Heart left ventricle (tissue), 16 donors: ENCODE measurements at places on chromosomes 7 and 10. TPM values are rescaled to one million over a fixed set of nuclear protein-coding genes. Genes with fewer than 3 reads are reported as not detected.
A peak's percentile ranks its signal among the peaks of the same experiment; 100 is the strongest.

The ADAM12 gene
- 0.32 TPM for total RNA-seq

The EGR2 gene
- total RNA-seq = 1.5 TPM

The ATOH7 gene
- not detected for total RNA-seq

The PIP gene
- total RNA-seq = not detected

The SPDYE18 gene
- total RNA-seq = not detected

The KCNMA1 gene
- 1.7 TPM for total RNA-seq

The ANKRD61 gene
- not detected for total RNA-seq

The HOXA7 gene
- total RNA-seq = not detected

The TMEM273 gene
- total RNA-seq = 15.9 TPM

The MAGI2 gene
- total RNA-seq = 6.7 TPM

The FIGNL1 gene
- total RNA-seq = 5.3 TPM

The RPA3 gene
- total RNA-seq = 19.9 TPM

The AGR2 gene
- total RNA-seq = not detected

DNA sequence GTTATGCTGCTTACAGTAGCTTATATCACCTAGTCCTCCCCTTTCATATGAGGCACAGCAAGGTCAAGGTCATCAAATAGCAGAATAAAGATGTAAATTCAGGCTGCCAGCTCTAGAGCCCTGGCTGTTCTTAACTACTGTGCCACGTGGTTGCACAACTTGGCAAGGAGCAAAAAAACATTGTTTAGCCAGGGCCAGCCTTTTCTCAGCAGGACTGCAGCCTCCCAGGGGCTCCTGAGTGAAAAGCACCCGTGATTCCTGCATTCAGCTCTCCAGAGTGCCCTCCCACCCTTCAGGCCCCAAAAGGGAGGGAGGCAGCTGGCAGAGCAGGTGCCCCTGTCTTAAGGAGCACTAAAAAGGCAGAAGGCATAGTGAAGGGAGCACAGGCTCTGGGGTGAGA lies 31.8 kb upstream of the TM9SF3 start:
- no peak for DNase-seq
- no peak overlapping the region for H3K4me3 ChIP-seq
- H3K27me3 ChIP-seq = no peaks in the 10 kb centered on the region
- no peaks in the 10 kb centered on the region for H3K36me3 ChIP-seq
- peaks cover 16% of the 10 kb centered on the region for H3K4me1 ChIP-seq
- peak overlapping the region; percentile 90 for H3K27ac ChIP-seq

- H3K27me3 ChIP-seq = peaks cover 25% of the 10 kb centered on the region
- peaks cover 5% of the 10 kb centered on the region for H3K4me1 ChIP-seq
Measured at GRCh38 chr10:98028168-98028770, 2.2 kb downstream of the CRTAC1 start.

GRCh38 chr7:95621404-95621803 lies 25.1 kb upstream of the PDK4 start:
- H3K4me1 ChIP-seq = no peaks in the 10 kb centered on the region
- H3K27me3 ChIP-seq = no peaks in the 10 kb centered on the region
- no peak overlapping the region for H3K4me3 ChIP-seq
- H3K36me3 ChIP-seq = no peaks in the 10 kb centered on the region

DNA sequence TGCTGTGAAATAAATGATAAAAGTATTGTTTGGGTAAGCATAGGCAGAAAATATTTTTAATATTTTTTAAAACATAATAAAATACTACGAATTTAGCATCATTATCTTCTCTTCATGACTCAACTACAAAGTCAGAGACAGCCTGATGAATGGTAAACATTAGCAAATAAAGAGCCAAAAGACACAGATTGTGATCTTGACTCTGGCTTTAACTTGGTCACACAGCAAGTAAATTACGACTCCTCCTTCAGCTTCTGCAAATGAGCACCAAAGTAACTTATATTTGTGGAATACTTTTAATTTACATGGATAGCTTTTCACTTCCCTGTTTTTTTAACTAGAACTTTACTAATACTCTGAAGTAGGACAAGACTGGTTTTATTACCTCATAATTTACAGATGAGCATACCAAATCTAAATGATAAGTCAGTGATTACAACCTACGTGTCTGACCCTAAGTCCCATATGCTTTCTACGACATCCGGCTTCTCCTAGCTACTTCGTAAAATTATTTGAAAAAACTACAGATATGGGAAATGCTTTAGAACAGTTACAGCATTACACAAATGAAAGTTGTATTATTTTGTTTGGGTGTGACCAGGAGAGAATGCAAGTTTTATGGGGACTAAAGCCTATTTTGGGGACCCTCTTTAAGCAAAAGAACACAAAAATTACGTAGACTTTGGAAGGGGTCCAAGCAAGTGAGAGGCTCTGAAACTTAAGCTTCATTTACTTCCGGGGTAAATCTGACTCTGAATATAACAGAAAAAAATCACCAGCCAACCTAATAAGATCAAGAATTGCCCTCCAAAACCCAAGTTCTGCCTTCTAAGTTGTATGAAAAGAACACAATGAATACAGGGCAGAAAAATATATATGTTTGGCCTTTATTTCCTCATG lies 133.8 kb downstream of the CPEB3 start:
- peak overlapping the region; percentile 38 for H3K4me3 ChIP-seq
- no peaks in the 10 kb centered on the region for H3K36me3 ChIP-seq
- no peak for DNase-seq

- H3K36me3 ChIP-seq = peaks cover 33% of the 10 kb centered on the region
- H3K4me1 ChIP-seq = peaks cover 49% of the 10 kb centered on the region
- H3K27me3 ChIP-seq = no peaks in the 10 kb centered on the region
- peak; percentile 63 for DNase-seq
Measured at GRCh38 chr10:102815790-102816549, 21.2 kb downstream of the CYP17A1 start.

DNA sequence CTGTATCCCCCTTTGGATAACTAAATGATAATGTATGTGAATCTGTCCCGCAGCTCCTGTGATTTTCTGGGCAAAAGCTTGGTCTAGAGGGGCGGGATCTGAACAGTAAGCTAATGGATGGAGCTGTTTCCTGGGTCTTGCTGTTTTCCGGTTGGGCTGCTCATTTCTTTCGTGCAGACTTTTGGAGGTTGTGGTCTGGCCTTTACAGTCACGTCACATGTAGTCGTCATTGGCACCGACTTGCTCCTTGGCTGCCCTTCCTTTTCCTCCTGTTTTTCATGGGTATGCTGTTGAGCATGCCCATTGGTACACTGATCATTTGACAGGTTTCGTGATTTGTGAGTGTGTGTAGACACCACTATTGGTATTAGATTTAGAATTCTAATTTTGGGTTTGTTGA lies 2.0 kb downstream of the FBH1 start:
- H3K27me3 ChIP-seq = no peaks in the 10 kb centered on the region
- H3K4me3 ChIP-seq = peak overlapping the region; percentile 5
- H3K36me3 ChIP-seq = peaks cover 28% of the 10 kb centered on the region
- H3K27ac ChIP-seq = peak overlapping the region; percentile 92
- no peak for DNase-seq

- H3K27me3 ChIP-seq = no peaks in the 10 kb centered on the region
- H3K4me3 ChIP-seq = no peak overlapping the region
- H3K36me3 ChIP-seq = no peaks in the 10 kb centered on the region
- H3K4me1 ChIP-seq = no peaks in the 10 kb centered on the region
- no peak overlapping the region for H3K27ac ChIP-seq
- DNase-seq = no peak
Measured at GRCh38 chr7:106747804-106748203, 86.8 kb upstream of the CCDC71L start.

- H3K4me1 ChIP-seq = peaks cover 16% of the 10 kb centered on the region
- H3K27me3 ChIP-seq = no peaks in the 10 kb centered on the region
- no peak overlapping the region for H3K4me3 ChIP-seq
- no peaks in the 10 kb centered on the region for H3K36me3 ChIP-seq
- no peak for DNase-seq
Measured at GRCh38 chr10:100183481-100183880, 2.3 kb downstream of the ERLIN1 start.

GRCh38 chr10:110793886-110794285 lies 77.8 kb upstream of the PDCD4 start:
- DNase-seq = no peak
- peaks cover 32% of the 10 kb centered on the region for H3K36me3 ChIP-seq
- peak overlapping the region; percentile 62 for H3K27ac ChIP-seq
- H3K4me3 ChIP-seq = no peak overlapping the region

DNA sequence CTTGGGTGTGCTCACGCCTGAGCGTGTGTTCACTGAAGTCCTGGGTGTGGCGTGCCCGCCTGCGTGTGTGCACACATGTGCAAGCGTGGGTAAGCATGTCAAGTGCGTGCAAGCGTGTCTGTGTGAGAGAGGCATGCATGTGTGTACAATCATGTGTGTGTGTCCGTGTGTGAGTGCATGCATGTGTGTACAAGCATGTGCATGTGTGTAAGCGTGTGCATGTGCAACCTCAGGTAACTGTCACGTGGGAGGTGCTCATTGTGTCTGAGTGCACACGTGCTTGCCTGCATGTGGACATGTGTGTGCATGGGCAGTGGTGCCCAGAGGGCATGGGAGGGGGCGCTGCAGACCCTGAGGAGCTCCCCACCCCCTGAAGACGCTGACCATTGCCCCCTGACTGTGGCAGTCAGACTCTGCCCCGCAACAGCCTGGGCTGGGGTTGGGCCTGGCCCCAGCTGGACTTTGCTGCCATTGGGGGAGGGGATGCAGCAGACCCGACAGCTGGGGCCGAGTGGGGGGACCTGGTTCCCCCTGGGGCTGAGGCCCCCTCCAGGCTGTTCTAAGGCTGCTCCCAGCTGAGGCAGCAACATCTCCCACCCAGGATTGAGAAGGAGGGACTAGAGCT lies 88.1 kb downstream of the UNCX start:
- H3K4me3 ChIP-seq = no peak overlapping the region
- no peaks in the 10 kb centered on the region for H3K36me3 ChIP-seq
- peak; percentile 48 for DNase-seq
- no peak overlapping the region for H3K27ac ChIP-seq
- H3K27me3 ChIP-seq = no peaks in the 10 kb centered on the region

DNA sequence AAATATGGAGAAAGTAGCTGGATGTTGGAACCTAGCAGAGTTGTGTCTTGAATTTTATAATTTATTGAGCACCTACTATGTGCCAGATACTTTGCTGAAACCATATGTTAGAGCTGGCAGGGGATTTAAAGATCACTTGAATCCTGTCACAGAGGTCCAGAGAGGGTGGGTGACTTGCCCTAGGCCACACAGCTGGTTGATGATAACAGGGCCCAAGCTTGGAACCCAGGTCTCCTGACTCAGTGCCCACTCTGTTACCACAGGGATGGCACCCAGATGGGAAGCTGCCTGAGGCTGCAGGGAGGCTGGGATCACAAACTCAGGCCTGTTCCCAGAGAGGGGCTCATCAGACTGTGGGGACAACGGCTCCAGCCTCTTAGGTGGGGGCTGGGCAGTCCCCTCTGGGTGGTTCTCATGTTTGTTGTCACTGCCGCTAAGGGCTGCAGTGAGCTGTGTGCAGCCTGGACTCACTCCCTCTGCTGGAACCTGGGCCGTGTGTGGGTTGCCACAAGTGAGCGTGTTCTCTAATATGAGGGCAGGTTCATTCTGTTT lies 18.6 kb downstream of the GOLGA7B start:
- peaks cover 6% of the 10 kb centered on the region for H3K27me3 ChIP-seq
- H3K27ac ChIP-seq = no peak overlapping the region

- no peak for DNase-seq
- peaks cover 5% of the 10 kb centered on the region for H3K4me1 ChIP-seq
- no peak overlapping the region for H3K27ac ChIP-seq
- H3K27me3 ChIP-seq = no peaks in the 10 kb centered on the region
- no peaks in the 10 kb centered on the region for H3K36me3 ChIP-seq
Measured at GRCh38 chr10:11509036-11509435, 102.4 kb downstream of the USP6NL start.

GRCh38 chr7:142939226-142939910 lies at the start of gene LLCFC1:
Gene LLCFC1 (plus strand): TSS chr7:142939484. CDS start chr7:142939622, 138 bp downstream.
- H3K4me3 ChIP-seq = no peak within 1 kb of the TSS
- no peak within 1 kb of the TSS for H3K27ac ChIP-seq
- H3K36me3 ChIP-seq = no peaks in the 10 kb centered on the region
- no peak for DNase-seq
- no peaks in the 10 kb centered on the region for H3K27me3 ChIP-seq

DNA sequence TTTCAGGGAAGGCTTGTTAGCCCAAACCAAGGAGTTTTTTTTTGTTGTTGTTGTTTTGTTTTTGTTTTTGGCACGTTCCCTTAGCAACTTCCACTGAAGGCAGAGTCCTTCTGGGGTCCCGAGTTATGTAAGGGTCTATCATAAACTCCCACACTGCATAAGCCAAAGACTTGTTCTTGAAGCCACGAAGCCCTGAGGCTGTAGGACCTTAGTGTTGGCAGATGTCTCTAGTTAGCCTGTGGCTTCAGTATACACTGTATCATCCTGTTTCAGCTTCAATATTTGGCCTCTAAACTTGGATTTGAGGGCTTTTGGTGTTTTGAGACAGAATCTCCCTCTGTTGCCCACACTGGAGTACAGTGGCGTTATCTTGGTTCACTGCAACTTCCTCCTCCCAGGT lies 13.6 kb downstream of the KPNA7 start:
- H3K27me3 ChIP-seq = no peaks in the 10 kb centered on the region
- no peak overlapping the region for H3K4me3 ChIP-seq
- no peaks in the 10 kb centered on the region for H3K36me3 ChIP-seq
- H3K27ac ChIP-seq = no peak overlapping the region
